ENCODE measurements at places on chromosomes 3 and 15.

DNA sequence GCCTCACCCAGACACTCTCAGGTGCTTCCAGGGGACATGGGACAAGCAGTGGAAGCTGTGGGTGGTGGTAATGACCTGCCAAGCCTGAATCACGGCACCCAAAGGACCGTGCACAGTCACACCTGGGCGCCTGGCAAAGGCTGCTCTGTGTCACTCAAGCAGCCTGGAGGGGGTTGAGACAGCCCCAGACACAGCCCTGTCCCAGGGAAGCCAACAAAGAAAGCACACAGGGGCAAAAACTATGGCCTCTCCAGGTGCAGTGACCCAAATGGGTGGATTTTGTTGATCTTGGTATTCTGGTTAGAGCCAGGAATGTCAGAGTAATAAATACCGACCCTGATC lies 15.0 kb upstream of the OCA2 start:
- no peak for DNase-seq

- DNase-seq = no peak
Measured at GRCh38 chr3:63980830-63981498, 42.3 kb downstream of the PSMD6 start.

- DNase-seq = no peak
Measured at GRCh38 chr3:42999632-43000031, 20.5 kb downstream of the GASK1A start.

GRCh38 chr15:90883976-90884718 lies at the start of gene FES:
Gene FES (plus strand): TSS chr15:90884504. CDS start chr15:90885046, 542 bp downstream.
- no peak for DNase-seq

- DNase-seq = no peak
Measured at GRCh38 chr3:136658946-136659682, 93.1 kb downstream of the STAG1 start.

DNA sequence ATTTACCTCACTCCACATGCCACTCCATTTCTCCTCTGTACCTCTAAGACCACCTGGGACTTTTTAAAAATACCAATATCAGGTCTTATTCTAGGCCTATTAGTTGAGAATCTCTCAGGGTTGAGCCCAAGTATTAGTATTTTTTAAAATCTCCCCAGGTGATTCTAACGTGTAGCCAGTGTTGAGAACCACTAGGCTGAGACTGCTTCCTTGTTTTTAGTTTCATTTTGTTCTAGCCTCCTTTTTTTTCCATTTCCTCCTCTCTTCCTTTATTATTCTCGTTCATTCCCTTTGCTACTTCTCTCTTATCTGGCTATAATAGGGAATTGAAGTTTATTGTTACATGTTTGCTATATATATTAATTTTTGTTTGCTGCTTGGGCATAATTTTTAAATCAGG lies 217.8 kb upstream of the CD96 start:
- DNase-seq = no peak

GRCh38 chr3:157452097-157452496 lies 15.4 kb downstream of the PTX3 start:
- no peak for DNase-seq

DNA sequence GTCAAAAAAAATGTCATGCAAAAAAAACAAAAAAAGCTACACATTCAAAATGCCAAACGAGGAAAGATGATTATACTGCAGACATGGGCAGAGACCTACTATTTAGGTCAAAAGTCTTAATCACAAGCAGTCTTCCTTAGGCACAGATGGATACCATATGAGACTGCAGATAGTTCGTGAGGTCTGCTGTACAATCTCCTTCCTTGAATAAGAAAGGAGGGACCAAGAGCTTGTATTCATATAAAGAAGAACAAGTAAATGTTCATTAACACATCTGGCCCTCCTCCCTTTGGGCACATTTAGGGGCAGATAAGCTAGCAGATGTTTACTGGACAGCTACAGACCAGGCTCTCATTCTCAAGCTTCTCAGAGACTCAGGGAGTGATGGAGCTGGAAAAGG lies 45.3 kb downstream of the ANXA2 start:
- no peak for DNase-seq

DNA sequence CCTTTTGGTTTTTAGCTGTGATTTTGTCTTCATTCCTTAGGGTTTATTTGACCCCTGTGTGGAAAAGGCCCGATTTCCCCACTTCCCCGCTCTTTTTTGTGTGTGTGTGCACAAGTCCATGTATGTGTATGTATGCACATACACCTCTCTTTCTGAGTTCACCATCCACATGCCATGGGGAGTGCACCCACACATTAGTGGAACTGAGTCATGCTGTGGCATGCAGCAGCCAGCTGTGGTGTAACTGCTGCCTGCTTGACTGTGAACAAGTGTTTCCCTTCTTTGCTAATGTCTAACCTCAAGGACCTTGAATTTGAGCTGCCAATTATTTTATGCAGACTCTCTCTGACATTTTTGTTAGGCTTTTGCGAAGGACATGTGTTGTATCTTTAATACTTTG lies 434.9 kb upstream of the TPM1 start:
- DNase-seq = no peak

DNA sequence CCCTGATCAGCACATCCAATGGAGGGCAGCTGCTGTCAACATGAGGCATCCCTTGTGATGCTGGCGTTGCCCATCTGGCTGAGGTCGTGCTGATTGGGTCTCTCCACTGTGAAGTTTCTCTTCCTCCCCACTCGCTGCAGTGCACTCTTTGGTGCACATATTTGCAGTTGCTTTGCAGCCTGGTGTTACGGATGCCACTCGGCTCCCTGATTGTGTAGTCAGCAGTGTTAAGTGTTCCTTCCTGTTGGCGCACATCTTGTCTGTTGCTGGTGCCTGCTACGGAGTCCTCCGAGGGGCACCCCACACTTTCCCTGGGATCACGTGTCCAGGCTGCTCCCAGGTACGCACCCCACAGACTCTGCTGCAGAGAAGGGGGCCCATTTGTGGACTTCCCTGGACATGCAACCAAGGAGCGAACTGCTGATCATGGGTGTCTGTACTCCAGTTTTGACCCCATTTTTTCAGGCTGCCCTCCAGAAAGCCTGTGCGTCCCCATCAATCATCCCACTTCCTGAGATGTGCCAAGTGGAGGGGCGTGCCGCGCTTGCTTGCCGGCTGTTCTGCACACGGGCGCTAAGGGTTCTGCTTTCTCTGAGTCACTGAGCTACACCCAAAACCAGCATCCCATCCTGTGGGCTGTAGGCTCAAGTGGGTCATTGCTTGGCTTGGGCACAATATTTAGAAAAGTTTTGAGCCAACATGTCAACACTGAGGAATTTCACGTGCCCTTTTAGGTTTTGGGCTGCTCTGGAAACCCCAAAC lies 98.6 kb downstream of the FBLN2 start:
- no peak for DNase-seq
